ENCODE measurements at places on chromosomes 11 and 22.

DNA sequence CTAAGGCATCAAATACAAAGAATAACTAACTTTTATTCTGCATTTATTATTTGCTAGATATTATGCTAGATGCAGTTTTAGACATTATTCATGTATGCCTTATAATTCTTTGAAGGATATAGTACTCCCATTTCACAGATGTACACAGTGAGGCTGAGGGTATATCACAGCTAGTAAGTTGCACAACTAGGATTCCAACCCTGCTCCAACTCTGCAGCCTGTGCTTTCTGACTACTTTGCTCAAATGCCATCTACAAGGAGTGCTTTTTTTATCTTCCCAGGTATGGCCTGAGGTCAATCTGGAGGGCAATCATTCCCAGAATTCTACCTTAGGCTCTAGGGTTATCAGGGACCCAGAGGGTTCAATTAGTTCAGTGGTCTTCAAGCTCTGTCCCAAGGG, 28.4 kb downstream of the NUP160 start:
- DNase-seq = no peak

DNA sequence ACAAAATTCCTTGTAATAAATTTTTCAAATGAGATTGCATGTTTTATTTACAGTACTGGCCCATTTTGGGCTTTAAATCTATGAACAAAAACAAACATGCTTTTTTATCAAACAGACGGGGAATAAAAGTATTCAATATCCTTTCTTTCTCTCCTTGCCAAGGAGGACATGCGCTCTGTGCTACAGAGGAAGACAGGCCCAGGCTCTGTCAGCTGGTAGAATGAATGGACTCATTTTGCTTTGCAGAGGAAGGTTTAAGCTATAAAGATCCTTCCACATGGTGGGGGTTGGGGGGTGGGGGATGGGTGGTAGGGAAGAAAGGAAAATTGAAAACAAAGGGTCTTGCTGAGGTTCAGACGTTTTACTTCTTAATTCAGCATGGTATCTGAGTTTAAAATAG, 575.6 kb downstream of the INSC start:
- DNase-seq = no peak

- no peak for DNase-seq
Measured at GRCh38 chr11:116439361-116439677, 333.5 kb downstream of the BUD13 start.

GRCh38 chr11:19073454-19074415, 13.2 kb upstream of the MRGPRX2 start:
- DNase-seq = no peak

- DNase-seq = no peak
Measured at GRCh38 chr11:37630866-37631265, 1032.8 kb upstream of the RAG2 start.

GRCh38 chr11:67638535-67639437, 777 bp downstream of the TBX10 start:
- no peak for DNase-seq

- DNase-seq = no peak
Measured at GRCh38 chr22:20624161-20624616, 116.8 kb downstream of the MED15 start.

- DNase-seq = no peak
Measured at GRCh38 chr22:43131773-43132501, 11.3 kb downstream of the MCAT start.

- DNase-seq = peak; percentile 41
Measured at GRCh38 chr22:50531546-50531961, 1.7 kb upstream of the TYMP start.

- no peak for DNase-seq
Measured at GRCh38 chr11:72336163-72336562, 92.2 kb upstream of the PHOX2A start.

GRCh38 chr22:17942721-17943120, 81.6 kb downstream of the MICAL3 start:
- DNase-seq = no peak

GRCh38 chr11:3894128-3894731, 38.8 kb downstream of the STIM1 start:
- peak; percentile 51 for DNase-seq

DNA sequence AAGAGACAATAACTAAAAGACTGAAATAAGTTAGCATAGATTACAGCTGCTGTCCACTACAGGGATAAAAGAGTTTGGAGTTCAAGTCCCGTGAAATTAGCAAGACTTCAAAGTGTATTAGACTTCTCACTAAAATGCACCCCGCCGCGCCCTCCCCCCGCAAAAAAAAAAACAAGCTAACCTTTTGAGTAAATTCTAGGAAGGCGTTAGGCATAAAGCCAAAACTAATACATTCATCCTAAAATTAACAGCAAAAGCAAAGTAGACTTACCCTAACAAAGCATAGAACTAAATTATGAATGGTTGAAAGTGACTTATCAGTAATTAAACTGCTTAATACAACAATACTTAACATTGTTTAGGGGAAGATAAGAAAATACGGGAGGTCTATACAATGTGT, 581.0 kb upstream of the CHORDC1 start:
- DNase-seq = no peak

DNA sequence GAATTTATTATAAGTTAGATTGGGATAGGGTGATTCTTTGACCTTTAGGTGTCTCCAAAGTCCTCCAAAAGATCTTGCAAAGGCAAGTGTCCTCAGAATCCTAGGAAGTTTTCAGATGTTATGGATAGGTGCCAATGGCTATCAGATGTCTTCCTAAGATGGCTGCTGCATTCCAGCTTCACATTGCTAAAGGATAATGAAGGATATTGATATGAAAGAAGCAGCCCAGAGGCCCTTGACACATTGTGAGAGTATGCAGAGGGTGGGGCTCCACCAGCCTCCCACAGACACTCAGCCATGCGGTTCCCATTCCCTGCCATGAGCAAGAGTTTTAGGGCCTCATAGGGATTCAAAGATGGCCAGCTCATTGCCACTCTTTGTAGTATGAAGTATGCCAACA, 22.3 kb upstream of the GLYATL2 start:
- peak; percentile 35 for DNase-seq

- no peak for DNase-seq
Measured at GRCh38 chr11:118799372-118799771, 8.4 kb upstream of the DDX6 start.

DNA sequence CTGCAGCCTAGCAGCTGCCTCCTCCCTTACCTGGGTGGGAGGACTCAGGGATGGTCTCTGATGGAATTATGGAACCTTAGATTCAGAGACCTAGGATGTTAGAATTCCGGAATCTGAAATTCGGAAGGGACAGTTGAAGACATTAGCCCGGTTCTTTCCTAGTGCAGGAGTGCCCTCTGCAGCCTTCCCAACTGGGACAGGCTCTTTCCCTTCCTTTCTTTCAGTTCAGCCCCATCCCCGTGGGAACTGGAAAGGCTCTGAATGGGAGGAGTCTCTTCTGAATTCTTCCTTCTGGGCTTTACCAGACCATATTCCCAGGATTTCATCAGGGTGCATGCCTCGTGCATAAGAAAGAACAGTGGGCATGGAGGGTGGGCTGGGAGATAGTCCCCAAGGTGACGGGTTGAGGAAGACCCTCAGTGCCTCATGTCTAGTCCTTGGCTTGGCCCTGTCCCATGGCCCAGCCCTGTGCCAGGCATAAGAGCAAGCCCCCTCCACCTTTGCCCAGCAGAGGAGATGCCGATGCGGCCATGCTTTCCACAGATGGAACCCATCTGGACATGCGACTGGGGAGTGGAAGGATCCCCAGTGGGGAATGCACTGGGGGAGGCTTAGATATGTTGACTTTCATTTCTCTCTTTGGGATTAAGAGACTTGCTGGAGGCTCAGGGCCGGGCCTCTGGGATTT, 14.4 kb downstream of the DNAJB13 start:
- peak; percentile 50 for DNase-seq

DNA sequence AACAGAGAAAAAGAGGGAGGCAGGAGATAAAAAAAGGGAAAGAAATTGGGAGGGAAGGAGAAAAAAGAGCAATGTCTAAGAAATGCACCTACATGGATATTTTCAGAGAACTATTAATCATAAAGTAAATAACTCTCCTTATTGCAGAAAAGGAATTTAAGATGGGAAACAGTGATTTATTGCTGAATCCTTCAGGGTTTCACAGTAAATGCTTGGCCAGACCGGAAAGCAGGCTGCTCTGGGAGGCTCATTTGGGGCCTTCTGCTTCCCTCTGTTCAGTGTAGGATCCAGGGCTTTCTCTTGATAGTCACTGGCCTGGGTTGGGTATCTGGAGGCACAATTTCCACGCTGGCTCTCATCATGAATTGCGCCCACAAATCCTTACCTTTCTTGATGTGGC, 324.3 kb upstream of the SORL1-AS1 start:
- DNase-seq = peak; percentile 11

DNA sequence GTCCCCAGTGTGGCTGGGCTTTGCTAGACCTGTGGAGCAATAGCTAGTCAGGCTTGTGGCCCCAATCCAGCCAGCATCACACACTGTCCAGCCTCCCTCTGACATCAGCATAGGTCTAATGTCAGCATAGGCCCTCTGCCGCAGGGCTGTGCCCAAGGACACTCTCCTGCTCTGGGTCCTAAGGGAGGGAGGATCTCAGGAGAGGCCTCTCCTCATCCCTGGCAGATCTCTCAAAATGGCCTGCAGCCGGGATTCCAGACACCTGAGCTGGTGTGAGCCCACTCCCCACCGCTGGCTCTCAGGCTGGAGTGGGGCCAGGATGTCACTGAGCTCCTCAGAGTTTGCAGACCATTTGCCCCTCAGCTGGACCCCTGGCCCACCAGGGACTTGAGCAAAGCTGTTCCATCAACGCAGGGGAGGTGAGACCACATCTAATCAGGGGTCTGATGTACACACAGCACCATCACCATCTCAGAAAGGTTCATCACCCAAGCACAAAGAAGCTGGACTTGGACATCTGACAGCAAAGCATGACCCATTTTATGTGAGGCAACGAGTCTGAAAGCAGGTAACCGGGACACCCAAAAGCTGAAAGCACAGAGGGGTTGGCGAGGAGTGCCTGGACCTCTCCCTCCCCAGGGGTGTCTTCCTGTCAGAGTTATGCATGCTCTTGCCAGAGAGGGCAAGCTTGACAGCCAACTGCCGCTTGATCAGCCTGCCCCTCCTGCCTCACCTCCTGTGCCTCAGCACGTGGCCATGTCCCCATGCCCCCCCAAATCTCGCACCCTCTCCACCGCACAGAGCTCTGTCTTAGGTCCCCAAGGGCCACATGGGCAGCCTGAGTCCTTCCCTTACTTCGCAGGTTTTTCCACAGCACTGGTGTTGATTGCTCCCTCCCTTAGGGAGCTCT, 69.7 kb upstream of the SEPTIN5 start:
- no peak for DNase-seq

DNA sequence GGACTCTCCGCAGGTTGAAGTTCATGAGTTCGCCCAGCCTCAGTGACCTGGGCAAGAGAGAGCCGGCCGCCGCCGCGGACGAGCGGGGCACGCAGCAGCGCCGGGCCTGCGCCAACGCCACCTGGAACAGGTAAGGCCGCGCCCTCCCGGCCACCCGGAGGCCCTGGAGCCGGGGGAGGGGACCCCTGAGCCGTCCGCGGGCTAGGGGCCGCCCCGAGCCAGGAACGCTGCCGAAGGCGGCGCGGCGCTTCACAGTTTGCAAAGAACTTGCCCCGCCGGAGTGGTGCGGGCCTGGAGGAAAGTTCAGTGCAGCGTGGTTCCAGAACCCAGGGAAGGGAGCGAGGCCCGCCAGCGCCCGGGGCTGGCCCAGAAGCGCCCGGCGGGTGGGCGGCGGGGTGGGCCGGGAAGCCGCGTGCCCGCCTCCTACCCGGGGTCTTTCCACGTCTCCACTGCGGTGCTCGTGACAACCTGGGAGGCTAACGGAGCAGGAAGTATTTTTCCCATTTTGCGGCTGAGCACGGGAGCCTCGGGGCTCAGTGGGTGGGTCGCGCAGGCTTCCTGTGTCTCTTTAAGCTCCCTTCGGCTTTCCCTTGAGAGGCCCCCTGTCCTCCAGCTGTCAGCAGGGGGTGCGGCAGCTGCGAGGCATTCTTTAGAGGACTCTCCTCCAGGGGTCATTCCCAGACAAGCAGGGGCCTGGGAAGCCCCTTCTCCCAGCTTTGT, 635 bp downstream of the PRR5 start:
- peak; percentile 25 for DNase-seq

DNA sequence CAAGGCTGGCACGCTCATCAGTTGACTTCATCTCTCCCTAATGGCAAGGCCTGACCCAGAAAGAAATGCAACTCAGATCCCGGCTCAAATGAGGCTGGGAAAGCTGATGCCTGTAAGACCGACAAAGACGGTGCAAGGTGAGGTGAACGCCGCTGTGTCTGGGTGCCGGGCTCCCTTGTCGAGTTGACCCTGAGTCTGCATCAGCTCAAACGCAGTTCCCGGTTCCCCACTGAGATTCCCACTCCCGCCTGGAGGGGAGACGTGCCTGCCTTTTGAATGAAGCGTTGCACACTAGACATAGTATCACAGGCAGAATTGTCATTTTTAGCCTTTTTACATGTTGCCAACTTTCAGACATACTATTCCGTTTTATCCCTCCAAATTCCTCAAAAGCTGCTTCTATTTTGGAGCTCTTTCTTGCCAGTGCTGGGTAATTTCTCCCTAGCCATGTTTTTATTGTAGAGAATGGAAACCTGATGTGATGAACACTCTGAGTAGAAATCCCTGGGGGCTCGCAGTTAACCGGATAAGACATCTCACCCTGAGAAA, 831 bp upstream of the TP53AIP1 start:
- no peak for DNase-seq

- DNase-seq = peak; percentile 18
Measured at GRCh38 chr11:33344611-33345010, 87.4 kb downstream of the HIPK3 start.

DNA sequence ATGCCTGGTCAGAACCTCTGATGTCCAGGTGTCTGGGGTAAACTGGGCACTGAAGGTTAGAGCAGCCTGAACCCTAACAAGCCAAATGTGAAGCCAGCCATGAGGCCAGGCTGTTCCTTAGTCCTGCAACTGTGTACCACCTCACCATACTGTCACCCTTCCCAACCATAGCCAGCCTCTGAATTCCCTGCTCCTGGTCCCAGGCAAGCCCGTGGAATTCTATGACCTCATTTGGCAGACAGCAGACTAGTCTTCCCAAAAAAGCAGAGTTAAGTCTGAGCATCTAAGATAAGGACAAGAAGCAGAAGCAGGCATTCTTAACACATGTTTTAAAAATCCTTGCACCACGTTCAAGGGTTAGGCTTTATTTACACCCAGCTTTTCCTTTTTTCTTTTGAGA, 134.8 kb downstream of the C11orf58 start:
- no peak for DNase-seq

GRCh38 chr11:107025673-107026072, 7.4 kb upstream of the GUCY1A2 start:
- no peak for DNase-seq

GRCh38 chr11:6474806-6475500, 1.2 kb upstream of the TRIM3 start:
- DNase-seq = no peak

GRCh38 chr22:29883045-29883774, at the start of gene MTMR3:
MTMR3 (plus strand) TSS chr22:29883174; CDS start chr22:29971060, 87,886 bp downstream.
- DNase-seq = peak; percentile 84

GRCh38 chr11:46674463-46675287, 25.7 kb downstream of the ARHGAP1 start:
- no peak for DNase-seq
